ENCODE measurements at places on chromosomes 4 and X.

DNA sequence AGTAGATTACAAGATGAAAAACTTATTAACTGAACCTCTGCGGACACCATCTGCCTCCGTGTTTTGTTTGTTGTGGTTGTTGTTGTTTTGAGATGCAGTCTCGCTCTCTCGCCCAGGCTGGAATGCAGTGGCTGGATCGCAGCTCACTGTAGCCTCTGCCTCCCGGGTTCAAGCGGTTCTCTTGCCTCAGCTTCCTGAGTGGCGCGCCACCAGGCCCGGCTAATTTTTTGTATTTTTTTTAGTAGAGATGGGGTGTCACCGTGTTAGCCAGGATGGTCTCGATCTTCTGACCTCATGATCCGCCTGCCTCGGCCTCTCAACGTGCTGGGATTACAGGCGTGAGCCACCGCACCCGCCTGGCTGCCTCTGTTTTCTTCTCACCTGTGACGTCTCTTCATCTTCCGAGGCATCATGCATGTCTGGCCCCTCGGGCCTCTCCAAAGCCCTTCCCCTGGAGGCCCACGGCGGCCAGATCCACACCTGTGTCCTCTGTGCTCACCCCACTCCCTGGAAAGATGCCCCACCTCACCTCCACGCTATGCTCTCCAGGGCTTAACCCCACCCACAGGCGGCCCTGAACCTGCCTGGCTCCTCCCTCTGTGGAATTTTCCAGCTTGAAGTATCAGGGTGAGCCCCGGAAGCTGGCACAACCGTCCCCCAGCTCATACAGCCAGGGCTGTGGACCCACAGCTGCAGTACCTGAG lies 77.0 kb upstream of the MXD4 start:
- DNase-seq = no peak

DNA sequence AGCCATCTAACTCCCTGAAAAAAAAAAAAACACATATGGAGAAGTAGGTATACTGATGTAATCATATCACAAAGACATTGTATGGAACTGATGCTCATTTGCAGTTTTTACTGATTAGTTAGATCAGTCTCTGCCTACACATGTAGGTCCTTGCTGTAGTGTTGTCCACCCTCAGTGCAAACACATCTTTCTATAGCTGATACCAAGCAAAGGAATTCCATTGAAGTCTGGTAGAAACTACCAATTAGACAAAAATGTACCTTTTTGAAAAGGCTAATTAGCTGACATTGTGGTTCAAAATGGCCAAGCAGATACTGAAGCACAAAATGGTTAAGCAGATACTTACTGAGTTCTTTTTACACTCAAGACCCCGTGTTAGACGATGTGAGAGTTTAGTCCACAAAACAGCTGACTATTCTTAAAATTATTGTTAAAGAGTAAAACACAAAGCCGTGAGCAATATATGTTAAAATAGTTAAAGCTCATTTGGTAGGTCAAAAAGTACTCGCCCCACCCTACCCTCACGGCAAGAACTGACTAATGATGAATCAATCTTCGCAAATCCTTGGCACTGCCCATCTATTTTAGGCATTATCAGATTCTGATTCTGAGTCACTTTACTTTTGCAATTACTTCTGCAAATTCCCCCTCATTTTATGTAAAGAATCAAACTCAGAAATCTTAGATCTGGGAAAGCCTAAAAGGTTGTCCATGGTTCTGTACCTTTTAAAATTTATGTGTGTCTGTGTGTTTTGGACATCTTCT lies 40.4 kb downstream of the COL4A6 start:
- DNase-seq = no peak

- DNase-seq = no peak
Observed at GRCh38 chr4:173211222-173211621, 42.6 kb downstream of the GALNT7 start.

GRCh38 chr4:154590329-154591006 lies at the start of gene FGA:
Gene FGA (minus strand): TSS chr4:154590742. CDS start chr4:154590687, 55 bp downstream.
- DNase-seq = no peak

DNA sequence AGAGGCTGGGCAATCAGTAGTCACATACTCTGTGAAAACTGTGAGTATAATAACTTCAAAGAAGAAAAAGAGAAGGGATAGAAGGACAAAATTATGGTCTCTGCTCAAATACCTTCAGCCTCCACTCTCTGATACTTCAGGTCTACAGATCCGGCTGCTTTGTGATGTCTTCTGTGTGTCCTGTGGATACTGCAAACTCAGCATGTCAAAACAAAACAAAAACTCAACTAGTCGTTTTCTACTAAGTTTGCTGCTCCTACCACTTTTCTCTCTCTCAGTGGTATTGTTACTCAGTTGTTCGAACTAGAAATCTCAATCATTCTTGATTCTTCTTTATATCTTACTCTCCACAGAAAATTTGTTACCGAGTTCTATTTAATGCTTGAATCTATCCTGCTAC lies 202.4 kb upstream of the ANK2 start:
- no peak for DNase-seq

- DNase-seq = no peak
Observed at GRCh38 chr4:62531264-62531663, 1331.1 kb downstream of the ADGRL3 start.

DNA sequence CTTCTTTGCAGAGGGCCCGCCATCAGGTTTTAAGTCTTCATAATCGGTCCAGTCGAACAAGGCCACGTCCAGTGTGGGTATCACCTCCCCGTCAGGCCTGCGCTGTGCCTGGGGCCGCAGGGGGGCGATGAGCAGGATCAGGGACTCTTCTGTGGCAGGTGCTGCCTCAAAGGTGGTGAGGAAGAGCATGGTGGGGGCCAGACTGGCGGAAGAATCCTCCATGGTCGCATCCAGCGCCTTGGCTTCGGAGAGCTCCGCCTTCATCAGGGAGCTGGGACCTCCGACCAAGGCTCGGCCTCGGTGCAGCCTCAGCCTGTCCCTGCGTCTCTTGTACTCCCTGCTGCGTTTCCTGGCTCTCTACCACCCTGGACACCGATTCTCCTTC lies 17.5 kb downstream of the FAM9A start:
- DNase-seq = no peak

DNA sequence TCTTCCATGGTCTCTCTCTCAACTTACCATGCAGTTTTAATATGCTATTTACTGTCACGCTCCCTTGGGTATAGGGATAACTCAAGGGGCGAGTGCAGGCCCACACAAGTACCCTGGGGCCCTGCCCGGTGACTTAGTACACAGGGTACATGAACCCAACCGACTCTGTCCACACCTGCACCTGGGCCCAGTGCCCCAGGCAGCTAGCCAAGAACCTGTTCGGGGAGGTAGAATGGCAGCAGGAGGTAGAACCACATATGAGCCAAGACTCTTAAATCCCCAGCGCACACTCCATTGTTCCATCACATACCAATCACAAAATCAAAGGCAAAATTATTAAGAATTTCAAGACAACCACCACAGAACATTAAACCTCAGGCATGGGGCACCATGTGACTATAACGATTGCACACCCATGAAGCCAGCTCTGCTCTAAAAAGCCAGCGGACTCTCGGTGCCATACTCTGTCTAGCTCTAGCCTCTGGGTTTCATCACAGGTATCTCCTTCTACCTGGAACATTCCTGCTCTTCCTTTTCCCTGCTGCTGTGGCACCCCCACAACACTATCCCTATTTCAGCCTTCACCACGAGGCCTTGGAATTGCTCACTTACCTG lies 14.6 kb downstream of the PHF8 start:
- DNase-seq = no peak

GRCh38 chr4:147581606-147582350 lies 35.4 kb upstream of the TMEM184C start:
- no peak for DNase-seq

DNA sequence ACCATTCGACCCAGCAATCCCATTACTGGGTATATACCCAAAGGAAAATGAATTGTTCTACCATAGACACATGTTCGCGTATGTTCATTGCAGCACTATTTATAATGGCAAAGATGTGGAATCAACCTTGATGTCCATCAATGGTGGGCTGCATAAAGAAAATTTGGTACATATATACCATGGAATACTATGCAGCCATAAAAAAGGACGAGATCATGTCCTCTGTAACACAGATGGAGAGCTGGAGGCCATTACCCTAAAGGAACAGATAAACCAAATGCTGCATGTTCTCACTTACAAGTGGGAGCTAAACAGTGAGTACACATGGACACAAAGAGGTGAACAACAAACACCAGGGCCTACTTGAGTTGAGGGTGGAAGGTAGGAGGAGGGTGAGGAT lies 45.1 kb downstream of the SCML2 start:
- DNase-seq = no peak

- DNase-seq = no peak
Observed at GRCh38 chrX:19852014-19853005, 35.1 kb downstream of the SH3KBP1 start.

GRCh38 chrX:134727363-134727762 lies 69.1 kb upstream of the PLAC1 start:
- no peak for DNase-seq

GRCh38 chr4:71275004-71275403 lies 63.8 kb upstream of the SLC4A4 start:
- DNase-seq = peak; percentile 43

- no peak for DNase-seq
Observed at GRCh38 chr4:180788729-180789128, 1454.5 kb upstream of the TENM3 start.

DNA sequence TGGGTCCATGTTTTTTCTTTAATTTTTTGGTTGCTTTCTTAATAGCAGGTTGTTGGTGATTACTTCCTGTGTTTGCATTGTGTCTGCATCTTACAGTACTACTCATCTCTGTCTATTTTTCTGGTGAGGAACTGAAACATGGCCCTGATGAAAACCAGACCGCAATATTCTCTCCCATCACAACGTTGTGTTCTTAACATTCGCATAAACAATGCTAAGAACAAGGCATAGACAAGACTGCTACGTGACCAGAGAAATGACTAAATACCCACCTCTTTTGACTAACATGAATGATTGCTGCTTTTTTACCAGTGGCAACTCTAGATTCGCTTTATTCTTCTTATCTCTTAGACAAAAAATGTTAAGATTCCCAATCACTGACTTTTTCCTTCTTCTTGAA lies 179.1 kb downstream of the GC start:
- no peak for DNase-seq

DNA sequence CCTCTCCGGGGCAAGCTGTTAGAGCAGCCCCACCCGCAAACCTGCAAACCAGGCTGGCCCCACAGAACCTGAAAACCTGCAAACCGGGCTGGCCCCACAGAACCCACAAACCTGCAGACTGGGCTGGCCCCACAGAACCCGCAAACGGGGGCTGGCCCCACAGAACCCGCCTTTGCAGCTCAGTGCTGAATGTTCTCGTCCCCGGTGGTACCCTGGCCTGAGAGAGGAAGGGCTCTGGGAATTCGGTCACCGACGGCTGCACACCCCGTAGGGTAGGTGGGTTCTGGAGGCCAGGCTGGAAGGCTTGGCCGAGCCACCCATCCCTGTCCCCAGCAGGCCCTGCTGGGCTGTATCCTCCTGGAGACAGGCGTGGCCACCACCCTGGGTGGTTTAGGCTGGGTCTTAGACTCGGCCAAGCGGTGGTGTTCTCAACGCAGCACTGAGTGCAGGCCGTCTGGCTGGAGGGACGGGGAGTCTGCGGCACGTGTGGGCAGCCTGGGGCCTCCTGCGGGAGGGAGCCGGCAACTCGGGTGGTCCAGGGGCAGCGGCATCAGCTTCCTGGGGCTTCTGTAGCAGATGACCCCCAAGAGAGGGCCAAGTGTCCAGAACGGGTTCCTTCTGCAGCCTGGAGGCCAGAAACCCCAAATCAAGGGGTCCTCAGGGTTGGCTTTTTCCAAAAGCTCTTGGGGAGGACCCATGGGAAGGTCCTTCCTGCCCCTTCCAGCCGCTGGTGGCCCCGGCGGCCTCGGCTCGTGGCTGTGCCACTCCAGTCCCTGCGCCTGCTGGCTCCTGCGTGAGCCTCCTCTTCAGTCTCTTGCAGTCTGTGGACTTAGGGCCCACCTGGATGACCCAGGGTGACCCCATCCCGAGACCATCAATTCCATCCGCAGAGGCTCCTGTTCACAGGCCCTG lies 15.6 kb downstream of the DOK7 start:
- DNase-seq = no peak

GRCh38 chrX:47854474-47854873 lies 17.8 kb downstream of the ZNF81 start:
- peak; percentile 20 for DNase-seq

- DNase-seq = no peak
Observed at GRCh38 chr4:153676984-153677383, 7.1 kb upstream of the TLR2 start.

DNA sequence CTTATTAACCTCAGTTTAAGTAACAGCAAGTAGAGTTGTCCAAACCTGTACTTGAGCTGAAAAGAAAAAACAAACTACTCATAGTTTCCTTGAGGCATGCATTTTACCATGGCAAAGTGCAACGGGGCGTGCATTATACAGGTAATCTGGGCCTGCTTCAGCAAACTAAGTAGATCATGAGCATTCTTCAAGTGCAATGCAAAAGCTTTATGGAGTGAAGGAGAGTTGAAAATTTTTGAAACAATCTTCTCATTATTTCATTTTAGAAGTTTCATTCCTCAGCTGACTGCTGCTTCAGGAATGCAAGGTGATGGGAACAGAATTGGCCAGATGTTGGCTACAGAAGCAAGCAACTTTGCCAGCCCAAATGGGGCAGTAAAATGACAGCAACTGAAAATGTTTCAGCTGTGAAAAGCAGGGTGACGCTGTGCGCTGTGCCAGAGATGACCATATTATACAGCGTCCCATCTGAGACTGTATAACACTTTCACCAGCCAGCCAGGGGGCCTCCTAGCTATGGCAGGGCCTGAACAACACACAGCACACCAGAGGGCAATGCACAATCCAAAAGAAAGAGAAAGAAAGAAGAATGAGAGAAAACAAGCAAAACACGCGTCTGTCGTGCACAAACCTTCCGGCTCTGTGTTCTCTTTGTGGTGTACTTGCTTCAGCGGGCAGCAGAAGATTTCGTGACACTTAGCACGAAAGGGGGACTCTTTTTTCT lies 145.5 kb upstream of the FGF13 start:
- no peak for DNase-seq

DNA sequence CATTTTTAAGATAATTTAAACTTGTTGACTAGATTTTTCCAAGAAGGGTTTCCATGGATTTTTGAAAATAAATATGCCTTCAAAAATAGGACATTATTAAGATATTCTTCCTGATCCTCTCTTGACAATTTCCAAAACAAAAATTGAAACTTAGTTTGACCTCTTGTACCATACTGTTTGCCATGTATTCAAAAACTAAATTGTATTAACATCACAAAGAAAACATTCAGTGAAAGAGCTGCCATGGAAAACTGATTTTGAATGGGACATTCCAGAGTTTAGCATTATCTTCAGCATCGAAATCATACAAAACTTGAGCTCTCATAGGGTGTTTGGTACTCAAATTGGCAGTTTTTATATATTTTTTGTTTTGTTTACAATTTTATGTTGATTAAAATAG lies 68.0 kb upstream of the HPGD start:
- DNase-seq = no peak

GRCh38 chrX:88982933-88983332 lies 235.9 kb downstream of the CPXCR1 start:
- no peak for DNase-seq

- DNase-seq = no peak
Observed at GRCh38 chrX:103878466-103879122, 46.5 kb upstream of the RAB9B start.

GRCh38 chr4:155805016-155805415 lies 46.2 kb downstream of the GUCY1B1 start:
- no peak for DNase-seq

All from pons (tissue), 1 donor.